RKO (cell line): ENCODE measurements at places on chromosomes 3 and 15.
A peak's percentile ranks its signal among the peaks of the same experiment; 100 is the strongest.

DNA sequence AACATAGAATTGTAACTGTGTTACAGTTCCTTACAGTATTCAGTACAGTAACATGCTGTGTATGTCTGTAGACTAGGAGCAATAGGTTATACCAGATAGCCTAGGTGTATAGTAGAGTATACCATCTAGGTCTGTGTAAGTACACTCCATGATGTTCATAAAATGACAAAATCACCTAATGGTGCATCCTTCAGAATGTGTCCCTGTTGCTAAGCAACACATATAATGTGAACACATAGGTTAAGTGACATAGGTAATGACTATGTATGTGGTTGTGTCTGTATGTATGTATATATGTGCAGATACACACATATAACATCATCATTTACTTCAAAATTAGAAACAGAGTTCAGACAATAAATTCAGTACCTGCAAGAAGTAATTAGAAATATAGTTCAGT, 146.8 kb upstream of the GAP43 start:
- no peak for DNase-seq

DNA sequence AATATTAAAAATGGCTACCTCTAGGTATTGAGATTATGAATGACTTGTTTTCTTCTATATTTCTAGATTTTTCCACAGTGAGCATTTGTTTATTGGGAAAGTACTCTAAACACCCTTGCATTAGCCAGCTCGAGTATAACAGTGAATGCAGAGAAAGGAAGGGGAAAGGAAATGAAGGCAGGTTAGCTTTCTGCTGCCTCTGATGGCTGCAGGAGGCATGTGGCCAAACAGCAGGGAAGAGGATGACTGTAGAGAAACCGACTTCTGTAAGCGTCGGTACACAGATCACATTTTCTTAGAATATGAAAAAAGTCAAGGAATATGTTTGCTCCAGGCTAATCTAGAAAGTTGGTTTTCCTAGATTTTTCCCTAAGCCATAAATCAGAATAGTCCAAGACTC, 19.8 kb downstream of the GNB5 start:
- DNase-seq, result no peak

GRCh38 chr15:39242345-39242744, 338.5 kb upstream of the THBS1 start:
- DNase-seq, result no peak

- peak; percentile 59 for DNase-seq
Measured at GRCh38 chr3:24185738-24186384, 240.8 kb downstream of the NR1D2 start.

DNA sequence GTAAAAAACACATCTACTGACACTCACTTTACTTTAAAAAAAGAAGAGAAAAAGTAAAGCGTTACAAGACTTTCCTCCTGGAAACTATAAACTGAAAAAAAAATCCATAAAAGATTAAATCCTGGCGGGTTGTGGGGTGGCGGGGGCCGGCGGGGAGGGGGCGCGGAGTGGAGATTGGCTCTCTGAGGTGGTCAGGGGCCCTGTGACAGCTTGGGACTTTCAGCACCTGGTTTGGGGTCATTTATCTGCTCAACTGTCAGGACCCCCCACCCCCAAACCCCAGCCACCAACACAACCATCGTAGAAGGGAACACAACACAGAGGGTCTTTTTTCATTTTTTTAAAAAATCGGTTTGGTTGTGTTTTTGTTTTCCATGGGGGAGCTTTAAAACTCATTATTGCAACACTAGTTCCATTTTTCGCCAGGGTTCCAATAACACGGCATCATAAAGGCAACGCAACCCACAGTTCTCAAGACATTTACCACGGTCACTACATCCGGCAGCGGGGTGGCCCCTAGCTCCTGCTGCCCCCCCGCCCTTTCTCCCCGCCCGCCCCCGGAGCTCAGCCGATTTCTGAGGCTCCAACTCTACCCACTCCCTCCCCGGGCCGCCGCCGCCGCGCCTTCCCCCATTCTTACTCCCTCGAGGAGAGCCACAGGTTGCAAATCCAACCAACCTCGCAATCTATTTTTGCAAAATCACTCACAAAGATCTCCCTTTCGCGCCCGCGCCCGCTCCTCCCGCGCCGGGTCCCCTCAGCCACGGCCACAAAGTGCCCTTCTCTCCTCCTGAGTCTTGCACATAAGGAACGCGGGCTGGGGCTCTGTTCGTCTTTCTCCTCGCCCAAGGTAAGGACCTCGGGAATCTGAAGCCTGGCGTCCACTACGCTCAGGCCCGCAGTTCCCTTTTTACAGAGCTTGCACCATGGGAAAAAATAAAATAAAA, 1.8 kb downstream of the BCL6 start:
- peak; percentile 64 for DNase-seq

GRCh38 chr15:64681424-64682024, 93.9 kb downstream of the RBPMS2 start:
- DNase-seq, result peak; percentile 75

- no peak for DNase-seq
Measured at GRCh38 chr15:48710952-48711495, 65.5 kb upstream of the FBN1 start.

GRCh38 chr15:52438047-52438446, 90.6 kb downstream of the MYO5A start:
- DNase-seq, result no peak

DNA sequence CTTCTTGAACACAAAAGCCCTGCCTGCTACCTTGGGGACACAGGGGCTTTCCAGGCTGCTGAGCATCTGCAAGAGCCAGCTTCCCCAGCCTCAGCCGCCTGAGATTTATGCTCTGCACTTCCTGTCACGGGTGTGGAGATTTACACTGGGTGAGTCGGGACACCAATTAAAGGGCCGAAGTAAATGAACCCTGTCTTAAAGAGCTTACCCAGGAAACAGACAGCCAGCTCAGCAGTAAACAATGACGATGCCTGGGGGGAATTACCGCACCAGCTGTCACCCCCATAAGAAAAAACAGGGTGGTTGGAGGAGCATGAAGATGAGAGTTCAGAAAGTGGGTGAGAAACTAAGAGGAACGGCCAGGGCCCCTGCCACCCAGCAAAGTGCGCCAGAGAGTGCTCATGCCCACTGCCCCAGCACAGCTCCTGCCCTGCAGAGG, 37.5 kb upstream of the IQSEC1 start:
- DNase-seq, result peak; percentile 6

GRCh38 chr3:128056258-128056657, 4.0 kb downstream of the SEC61A1 start:
- DNase-seq, result no peak

DNA sequence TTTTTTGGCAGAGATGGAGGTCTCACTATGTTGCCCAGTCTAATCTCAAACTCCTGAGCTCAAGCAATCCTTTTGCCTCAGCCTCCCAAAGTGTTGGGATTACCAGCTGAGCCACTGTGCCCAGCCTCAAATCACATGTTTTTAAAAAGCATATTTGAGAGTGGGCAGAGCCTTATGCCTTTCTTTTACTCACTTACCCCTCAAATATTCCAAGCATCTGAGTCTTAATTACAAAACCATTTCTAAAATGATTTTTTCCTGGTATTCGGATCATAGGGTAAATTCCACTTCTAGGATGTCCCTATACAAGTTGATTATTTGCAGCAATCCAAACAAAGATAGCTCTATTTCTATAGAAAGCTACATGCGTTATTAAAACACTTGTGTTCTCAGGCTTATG, 106.1 kb downstream of the RFTN1 start:
- no peak for DNase-seq

DNA sequence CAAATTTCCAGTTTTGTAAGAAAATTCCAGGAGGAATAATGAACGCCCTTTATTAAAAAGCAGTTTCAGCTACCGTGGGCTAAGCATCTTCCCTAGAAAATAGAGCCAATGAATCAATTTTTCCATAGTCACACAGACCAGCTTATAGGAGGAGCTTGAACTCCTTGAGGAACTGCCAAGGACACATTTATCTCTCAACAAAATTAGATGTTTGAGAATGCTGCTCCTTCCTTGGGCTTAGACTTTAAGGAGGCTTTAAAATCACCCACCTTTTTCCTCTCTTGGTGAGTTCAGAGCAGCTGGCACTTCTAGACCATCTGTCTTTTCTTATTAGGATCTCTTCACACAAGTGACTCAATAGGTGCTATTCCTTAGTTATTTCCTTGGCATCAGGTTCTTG, 588.0 kb downstream of the SQOR start:
- DNase-seq, result no peak

DNA sequence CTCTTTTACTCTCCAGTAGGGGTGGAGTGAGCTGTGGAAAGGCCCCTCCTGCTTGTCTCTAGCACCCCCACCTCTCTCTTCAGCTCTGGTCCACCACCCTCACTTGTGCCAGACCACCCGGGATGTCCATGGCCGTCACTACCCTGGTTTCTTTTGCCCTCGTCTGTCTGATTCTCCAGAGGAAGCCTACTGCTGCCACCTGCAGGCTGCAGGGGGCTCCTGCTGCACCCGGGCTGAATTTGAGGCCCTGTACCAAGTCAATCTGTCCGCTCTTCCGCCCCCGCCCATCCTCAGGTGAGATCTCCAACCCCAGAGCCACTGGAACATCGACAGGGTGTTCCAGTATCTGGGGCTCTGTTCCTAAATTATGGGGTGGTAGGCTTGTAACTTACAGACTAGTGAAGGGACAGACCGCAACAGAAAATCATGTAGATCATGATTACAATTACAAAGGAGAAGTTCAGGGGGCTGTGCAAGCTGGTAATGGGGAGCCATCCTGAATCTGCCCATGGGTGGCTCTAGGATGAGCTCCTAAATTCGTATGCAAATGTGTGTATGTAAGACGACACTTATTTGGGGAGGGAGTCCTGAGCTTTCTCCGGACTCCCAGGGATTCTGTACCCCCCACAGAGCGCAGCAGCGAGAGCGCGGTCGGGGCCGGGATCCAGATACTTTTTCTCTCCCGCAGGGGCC, 683 bp upstream of the UNC45A start:
- DNase-seq, result peak; percentile 90

GRCh38 chr3:71062037-71062932, 521.2 kb downstream of the FOXP1 start:
- DNase-seq, result peak; percentile 62

DNA sequence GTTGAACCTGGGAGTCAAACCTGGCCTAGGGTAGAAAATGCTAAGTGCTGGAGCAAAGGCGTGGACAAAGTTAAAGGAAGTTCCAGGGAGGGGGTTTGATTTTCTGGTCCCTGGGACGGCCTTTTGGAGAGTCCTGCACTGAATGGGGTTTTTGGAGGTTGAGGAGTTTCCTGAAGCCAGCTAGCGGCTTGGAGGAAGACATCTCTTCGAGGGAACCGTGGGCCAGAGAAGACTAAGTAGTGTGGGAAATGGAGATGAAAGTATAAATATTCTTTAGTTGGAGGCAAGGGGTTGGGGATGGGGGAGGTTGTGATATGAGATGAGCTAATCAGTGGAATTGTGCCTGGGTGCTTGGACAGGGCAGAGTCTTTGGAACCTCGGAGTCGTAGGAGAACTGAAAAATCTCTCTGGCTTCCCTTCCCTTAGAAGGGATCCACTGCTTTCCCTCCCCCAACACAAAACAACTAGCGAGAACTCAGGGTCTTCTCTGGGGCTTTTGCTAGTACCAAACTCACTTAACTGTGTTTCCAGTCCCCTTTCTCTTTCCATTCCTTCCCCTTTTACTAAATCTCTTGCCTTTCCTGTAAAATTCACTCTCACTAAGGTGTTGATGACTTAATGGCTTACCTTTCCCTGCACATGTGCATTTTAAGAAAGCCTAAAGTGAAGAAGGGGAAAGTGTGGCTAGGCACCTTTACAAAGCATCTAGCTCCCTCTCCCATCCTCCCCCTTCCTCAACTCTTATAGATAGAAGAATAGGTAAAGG, 1.0 kb downstream of the LPP start:
- no peak for DNase-seq

GRCh38 chr3:49670940-49671290, 3.2 kb upstream of the APEH start:
- no peak for DNase-seq

DNA sequence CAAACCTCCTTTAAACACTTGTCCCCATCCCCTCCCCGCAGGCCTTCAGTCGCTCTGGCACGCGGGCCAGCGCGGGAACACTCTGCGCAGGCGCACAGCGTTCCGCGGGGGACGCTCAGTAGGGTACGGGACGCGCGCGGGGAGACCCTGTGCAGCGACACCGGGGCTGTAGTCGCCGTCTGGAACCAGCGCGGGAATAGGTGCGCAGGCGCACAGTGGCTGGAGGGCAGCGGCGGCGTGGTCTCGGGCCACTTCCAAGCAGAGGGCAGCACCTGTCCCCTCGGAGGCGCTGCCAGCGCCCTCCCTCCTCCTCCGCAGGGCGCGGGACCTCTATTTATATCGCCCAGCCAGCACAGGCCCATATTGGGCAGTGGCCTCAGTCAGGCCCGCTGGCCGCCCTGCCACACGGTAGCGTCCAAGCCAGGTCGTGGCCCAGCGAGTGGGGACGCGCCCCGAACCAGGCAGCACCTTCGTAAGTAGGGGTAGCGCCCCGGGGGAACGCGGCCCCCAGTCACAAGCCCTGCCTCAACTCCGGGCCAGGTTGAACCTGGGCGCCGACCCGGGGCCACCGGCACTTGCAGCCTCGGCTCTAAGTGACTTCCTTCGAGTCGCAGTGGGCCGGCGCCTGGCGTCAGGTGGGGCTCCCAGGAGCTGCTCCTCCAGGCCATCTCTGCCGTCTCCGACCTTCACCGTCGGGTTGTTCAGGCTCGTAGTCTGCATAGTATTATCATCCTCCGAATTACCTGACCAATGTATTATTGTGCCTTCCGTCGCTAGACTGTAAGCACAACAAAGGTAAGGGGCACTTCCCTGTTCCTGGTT, at the start of gene KBTBD12:
KBTBD12 (plus strand) TSS at position 118 of the 822 bp plus-strand sequence. CDS start 7,830 bp downstream, outside the sequence.
- no peak for DNase-seq

DNA sequence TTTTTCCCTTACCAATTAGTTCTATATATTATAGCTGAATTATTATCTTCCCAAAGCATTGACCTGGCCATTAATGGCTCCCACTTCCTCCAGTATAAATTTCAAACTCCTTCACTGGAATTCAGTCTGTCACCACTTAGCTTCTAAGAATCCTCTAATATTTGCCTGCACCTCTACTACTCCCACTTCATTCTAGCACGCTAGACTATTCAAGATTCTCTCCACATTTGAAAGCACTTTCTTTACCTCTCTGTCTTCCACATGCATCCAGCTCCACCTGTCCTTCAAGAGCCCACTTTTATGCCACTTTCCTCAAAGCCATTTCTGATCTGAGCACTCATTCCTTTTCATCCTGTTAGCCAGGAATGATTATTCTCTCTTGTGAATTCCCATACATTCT, 15.0 kb downstream of the SENP8 start:
- no peak for DNase-seq

- DNase-seq, result no peak
Measured at GRCh38 chr3:181689546-181689945, 22.2 kb upstream of the SOX2 start.

DNA sequence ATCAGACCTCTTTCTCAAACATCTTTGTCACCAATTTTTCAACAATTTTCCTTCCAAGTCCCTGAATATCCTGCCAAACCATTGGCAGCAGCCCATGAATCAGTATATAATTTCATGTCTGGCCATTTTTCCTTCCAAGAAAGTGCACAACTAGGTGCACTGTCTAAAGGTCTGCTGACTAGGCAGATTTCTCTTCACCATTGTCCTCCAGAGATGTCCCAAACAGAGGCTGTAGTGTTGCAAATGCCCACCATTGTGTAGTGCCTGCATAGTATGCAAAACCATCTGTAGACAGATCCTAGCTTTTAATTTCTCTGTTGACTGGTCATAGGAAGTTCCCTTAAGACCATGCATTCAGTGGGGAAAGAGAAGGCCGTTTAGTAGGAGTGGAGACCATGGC, 25.0 kb upstream of the GOLGA6L2 start:
- DNase-seq, result no peak

GRCh38 chr3:65685621-65686235, 353.0 kb downstream of the MAGI1 start:
- DNase-seq, result no peak
